H1 (cell line): ENCODE measurements at places on chromosomes 4 and X. TPM values are rescaled to one million over a fixed set of nuclear protein-coding genes. Genes with fewer than 3 reads are reported as not detected.

Gene NDST4
- 0.02 TPM in 1 of 2 replicates, not detected in the other for polyA plus RNA-seq

Gene CDKL5
- polyA plus RNA-seq = 3.8 and 5.5 TPM in 2 replicates

Gene MAGEB10
- polyA plus RNA-seq = not detected in 2 replicates

Gene LDB2
- polyA plus RNA-seq = 72.5 and 140 TPM in 2 replicates

Gene UGT8
- polyA plus RNA-seq = 11.0 and 16.9 TPM in 2 replicates

Gene HS3ST1
- 0.50 and 1.0 TPM in 2 replicates for polyA plus RNA-seq

Gene GPRIN3
- polyA plus RNA-seq = 0.16 and 0.17 TPM in 2 replicates

Gene TEX11
- 0.05 and 0.11 TPM in 2 replicates for polyA plus RNA-seq

Gene ADH1A
- polyA plus RNA-seq = not detected in 2 replicates

- DNase-seq = no peak
Observed at GRCh38 chrX:121641560-121641959, 594.1 kb downstream of the GLUD2 start.

DNA sequence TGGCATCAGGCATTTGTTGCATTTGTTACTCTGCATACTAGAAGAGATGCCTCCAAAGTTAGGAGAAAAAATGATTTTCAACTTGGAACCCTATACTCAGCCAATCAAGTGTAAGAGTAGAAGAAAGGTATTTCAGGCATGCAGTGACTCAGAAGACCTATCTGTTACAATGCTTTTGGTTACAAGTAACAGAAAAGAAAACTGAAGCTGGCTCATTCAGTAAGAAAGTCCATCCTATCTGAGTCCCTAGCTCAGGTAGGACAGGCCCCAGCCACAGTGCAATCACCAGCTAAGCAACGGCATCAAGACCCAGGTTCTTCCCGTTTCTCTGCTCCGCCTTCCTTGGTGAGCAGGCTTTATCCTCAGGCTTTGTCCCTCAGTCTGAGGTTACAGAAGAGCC, 23.3 kb downstream of the MECP2 start:
- no peak for DNase-seq

DNA sequence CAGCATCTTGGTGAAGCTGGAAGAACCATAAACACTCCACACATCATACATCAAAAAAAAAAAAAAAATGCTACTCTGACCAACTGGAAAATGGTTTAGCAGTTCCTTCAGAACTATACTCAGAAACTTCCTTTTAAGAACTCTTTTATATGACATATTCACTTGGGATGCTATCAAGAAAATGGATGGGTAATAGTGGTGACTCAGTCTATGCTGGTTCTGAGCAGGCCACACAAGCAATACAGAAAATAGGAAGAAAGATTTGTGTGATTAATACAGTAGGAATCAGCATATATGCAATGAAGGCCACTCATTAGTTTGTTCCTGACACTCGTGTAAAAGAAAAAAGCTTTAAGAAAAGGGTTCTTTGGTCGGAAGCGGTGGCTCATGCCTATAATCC, 123.5 kb upstream of the FAT4 start:
- DNase-seq = no peak

DNA sequence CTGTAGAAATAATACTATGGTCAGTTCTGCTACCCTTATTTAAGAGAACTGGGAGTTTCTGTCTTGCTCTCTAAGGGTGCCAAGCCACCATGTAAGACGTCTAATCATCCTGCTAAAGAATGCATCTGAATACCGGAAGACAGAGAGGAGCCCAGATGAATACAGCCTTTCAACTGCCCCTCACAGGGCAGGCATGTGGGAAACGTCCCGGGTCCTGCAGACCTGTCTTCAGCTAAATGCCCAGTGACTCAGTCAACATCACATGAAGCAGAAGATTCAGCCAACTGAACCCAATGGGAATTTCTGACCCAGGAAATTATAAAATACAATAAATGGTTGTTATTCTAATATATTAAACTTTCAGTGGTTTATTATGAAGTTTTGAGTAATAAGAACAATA, 2141.0 kb upstream of the AGA start:
- DNase-seq = no peak

- peak; percentile 17 for DNase-seq
Observed at GRCh38 chr4:164731827-164732474, 22.0 kb upstream of the SMIM31 start.

- no peak for DNase-seq
Observed at GRCh38 chr4:7854697-7855370, 84.8 kb downstream of the AFAP1 start.

- no peak for DNase-seq
Observed at GRCh38 chr4:55154290-55154880, 29.0 kb upstream of the KDR start.

DNA sequence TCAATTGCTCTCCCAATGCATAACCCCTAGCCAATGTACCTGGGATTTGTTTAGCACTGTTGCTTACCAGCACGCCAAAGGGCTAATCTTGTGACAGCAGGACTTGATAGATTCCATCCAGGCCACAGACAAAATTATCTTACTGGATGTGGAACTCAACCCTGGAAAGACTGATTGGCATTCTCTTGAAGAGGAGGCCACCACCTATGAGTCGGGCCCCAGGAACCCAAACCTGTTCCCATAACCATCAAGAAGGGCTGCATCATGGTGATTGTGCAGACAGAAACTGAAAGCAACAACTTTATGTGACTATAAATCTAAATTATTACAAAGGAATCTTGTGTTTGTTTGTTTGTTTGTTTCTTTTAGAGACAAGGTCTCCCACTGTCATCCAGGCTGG, 19.9 kb upstream of the TMEM255A start:
- no peak for DNase-seq

GRCh38 chrX:30570505-30570904, 7.1 kb downstream of the TASL start:
- no peak for DNase-seq

GRCh38 chr4:28082686-28083390, 1222.2 kb downstream of the STIM2 start:
- no peak for DNase-seq

DNA sequence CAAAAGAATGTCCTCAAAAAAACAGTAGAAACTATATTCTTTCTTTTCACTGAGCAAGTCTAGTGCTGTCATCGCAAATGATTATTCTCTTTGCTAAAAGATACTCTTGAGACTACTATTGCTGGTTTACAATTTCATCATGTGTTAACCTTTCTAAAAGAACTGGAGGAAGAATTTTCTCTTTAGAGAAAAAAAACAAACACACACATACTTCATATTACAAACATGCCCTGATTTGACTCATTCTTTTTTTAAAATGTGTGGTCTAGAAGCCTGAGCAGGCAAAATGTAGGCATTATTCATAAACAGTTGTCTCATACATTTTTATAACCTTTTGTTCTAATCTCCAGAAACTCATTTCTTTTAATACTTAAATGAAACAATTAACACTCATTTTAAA, 60.6 kb upstream of the FAT4 start:
- DNase-seq = no peak

DNA sequence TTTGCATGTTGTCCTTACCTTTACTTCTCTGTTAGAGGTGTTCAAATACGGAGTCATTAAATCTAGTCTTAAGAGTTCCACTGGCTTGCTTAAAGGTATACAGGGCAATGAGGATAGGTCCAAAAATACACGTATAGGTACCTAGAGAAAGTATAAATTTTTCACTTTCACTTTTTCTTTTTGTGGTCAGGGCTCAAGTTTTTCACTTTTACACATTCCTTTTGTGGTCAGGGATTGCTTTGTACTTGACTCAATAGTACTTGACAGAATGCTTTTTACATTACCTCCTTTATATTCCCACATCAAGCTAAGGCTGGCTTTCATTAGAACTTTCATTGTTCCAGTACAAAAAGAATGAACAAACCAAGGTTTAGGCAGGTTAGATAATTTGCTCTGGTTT, 21.7 kb downstream of the TMEM184C start:
- DNase-seq = no peak

DNA sequence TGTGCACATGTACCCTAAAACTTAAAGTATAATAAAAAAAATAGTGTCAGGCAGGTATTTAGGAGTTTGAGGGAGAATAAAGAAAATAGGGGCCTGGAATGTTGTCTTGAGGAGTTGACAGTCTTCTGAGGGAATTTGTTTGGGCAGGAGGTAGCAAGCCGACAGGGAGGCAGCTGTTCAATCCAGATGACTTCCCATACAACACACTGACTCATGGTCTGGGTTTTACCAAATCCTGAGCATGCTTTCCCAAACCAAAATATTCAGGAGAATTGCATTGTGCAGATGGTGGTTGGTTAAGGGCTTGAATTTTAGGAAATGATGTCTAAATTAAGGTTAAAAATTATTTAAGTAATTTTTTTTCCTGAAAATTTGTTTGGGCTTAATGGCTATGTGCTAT, 430.0 kb downstream of the INPP4B start:
- DNase-seq = no peak

- DNase-seq = peak; percentile 85
Observed at GRCh38 chr4:83851261-83852084, 315.6 kb downstream of the GPAT3 start.

GRCh38 chr4:20890761-20891160, 190.5 kb downstream of the PACRGL start:
- no peak for DNase-seq

GRCh38 chr4:119139822-119140252, 4.2 kb downstream of the MYOZ2 start:
- no peak for DNase-seq

GRCh38 chrX:151359931-151360871, 36.8 kb upstream of the VMA21 start:
- peak; percentile 79 for DNase-seq

GRCh38 chr4:147059064-147059731, 113.5 kb upstream of the TTC29 start:
- DNase-seq = no peak

DNA sequence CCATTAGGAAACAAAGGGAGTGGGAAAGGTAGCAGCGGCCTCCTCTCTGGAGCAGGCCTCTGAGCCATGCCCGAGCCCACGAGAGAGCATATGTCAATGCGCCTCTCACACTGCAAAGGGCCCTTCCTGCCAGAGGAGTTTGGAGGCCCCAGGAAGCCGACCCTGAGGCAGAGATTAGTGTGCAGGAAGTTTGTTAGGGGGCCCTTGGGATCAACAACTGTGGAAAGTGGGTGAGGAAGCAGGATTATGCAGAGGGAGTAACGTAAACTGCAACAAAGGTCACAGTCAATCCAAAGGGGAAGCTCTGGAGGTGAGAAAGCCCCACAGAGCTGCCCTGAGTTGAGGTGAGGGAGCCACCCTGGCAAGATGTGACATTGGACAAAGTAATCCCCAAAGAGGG, 17.4 kb downstream of the RTL5 start:
- DNase-seq = no peak
